A549 treated with CORT108297 at 1 μM for 4 hours (cell line): ENCODE measurements at places on chromosomes 6 and 20. TPM values are rescaled to one million over a fixed set of nuclear protein-coding genes. Genes with fewer than 3 reads are reported as not detected.

CST3 gene
- total RNA-seq = 224 to 428 TPM (median 398 TPM) in 5 replicates

ULBP3 gene
- total RNA-seq = 3.3 to 4.3 TPM (median 3.9 TPM) in 5 replicates

MAP1LC3A gene
- 16.6 to 31.0 TPM (median 26.7 TPM) in 5 replicates for total RNA-seq

NCOA6 gene
- total RNA-seq = 17.2 to 22.2 TPM (median 18.1 TPM) in 5 replicates

COL9A1 gene
- 0.03 to 0.05 TPM in 2 of 5 replicates, not detected in the others for total RNA-seq
